ENCODE measurements at places on chromosomes 1 and 21. TPM values are rescaled to one million over a fixed set of nuclear protein-coding genes. Genes with fewer than 3 reads are reported as not detected.
A peak's percentile ranks its signal among the peaks of the same experiment; 100 is the strongest.

DNA sequence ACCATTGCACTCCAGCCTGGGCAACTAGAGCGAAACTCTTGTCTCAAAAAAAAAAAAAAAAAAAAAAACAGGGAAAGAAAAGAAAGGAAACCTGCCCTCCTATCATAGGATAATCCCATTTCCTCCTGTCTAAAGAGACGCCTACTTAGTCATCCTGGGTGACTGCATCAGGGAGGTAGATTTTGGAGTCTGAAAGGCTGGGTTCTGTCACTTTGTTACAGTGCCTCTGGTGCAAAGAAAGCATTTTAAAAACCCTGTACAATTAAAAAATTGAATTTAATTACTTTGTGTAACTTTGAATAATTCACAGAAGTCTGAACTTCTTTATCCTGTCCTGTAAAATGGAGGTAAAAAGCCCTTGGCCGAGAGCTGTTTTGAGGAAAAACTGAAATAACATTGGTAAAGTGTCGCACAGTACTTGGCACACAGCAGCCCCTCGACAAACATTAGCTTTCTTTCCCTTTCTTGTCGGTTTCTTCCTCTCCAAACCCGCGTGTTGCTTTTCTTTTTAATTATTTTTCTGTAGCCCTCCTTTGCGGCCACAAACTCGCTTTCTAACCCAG lies 657 bp upstream of the HDAC1 start:
- peak overlapping the region; percentile 98 for H3K4me3 ChIP-seq
- peaks cover 22% of the 10 kb centered on the region for H3K4me1 ChIP-seq
- H3K27ac ChIP-seq: peak overlapping the region; percentile 90

DNA sequence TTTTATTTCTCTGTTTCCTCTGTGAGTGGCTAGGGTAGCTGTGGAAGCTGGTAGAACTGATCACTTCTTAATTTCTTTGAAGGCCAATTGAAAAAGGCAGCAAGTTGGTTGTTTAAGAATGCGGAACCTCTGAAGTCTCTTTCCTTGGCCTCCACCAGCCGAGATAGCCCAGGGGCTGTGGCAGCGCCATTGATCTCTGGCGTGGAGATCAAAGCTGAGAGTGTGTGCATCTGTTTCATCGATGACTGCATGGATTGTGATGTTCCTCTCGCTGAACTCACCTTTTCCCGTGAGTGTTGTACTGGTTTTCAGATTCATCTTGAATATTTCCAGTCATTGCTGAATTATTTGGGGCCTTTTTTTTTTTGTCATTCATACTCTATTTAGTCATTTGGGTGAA lies 97.7 kb downstream of the VPS13D start:
- H3K27me3 ChIP-seq: no peaks in the 10 kb centered on the region
- no peaks in the 10 kb centered on the region for H3K4me1 ChIP-seq
- H3K36me3 ChIP-seq: peaks cover 8% of the 10 kb centered on the region
- H3K27ac ChIP-seq: no peak overlapping the region
- no peak overlapping the region for H3K4me3 ChIP-seq

GRCh38 chr1:119878171-119878570 lies 18.1 kb downstream of the ADAM30 start:
- no peak overlapping the region for H3K4me3 ChIP-seq
- DNase-seq: peak; percentile 15

The RGS7 gene
- total RNA-seq: not detected

DNA sequence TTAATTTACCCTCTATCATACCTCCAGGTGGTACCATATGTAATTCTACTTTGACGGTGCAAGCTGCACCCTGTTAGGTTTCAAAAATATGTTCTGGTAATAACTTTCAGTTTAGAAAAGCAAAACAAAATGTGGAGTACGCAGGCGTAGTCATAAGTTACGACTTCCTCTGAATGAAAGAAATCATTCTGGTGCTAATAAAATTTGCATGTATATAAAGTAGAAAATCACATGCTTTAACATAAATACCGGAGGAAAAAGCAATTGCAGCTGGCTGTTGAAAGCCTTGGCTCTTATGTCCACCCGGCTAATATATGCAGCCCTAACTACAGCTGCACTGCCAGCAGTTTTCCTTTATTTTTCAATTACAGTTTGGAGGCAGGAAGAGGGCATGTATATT lies 65.2 kb upstream of the TMPRSS15 start:
- peak overlapping the region; percentile 58 for H3K27ac ChIP-seq
- H3K4me1 ChIP-seq: peaks cover 19% of the 10 kb centered on the region
- H3K36me3 ChIP-seq: no peaks in the 10 kb centered on the region
- peak overlapping the region; percentile 20 for H3K4me3 ChIP-seq
- DNase-seq: peak; percentile 73
- H3K27me3 ChIP-seq: no peaks in the 10 kb centered on the region

The PLA2G2D gene
- not detected for total RNA-seq

- H3K27ac ChIP-seq: peak within 1 kb of the TSS; percentile 70
- no peaks in the 10 kb centered on the region for H3K36me3 ChIP-seq
- DNase-seq: peak; percentile 97
- peaks cover 12% of the 10 kb centered on the region for H3K4me1 ChIP-seq
- no peaks in the 10 kb centered on the region for H3K27me3 ChIP-seq
- H3K4me3 ChIP-seq: peak within 1 kb of the TSS; percentile 62
Observed at GRCh38 chr1:40531381-40532061, at the start of gene ZNF684. Gene ZNF684 (plus strand): TSS chr1:40531637. CDS start chr1:40533167, 1,530 bp downstream.

DNA sequence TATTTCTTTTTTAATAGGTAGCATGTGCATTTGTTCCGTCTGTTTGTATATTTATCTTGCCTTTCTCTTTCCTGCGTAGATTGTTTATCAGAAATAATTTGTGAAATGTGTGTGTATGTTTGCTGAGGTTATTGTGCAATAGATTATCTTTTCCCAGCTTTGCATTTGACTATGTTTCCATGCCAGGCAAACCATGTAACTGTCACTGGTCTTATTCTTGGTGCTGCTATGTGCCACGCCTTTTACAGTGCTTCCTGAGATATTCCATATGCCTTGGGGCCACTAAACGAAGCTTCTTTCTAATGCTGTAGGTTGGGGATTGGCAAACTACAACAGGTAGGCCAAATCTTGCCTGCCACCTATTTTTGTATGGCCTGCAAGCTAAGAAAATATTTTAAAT lies 598.8 kb downstream of the PLPP3 start:
- H3K4me1 ChIP-seq: no peaks in the 10 kb centered on the region
- H3K27me3 ChIP-seq: peaks cover 9% of the 10 kb centered on the region
- DNase-seq: no peak
- no peak overlapping the region for H3K4me3 ChIP-seq
- H3K27ac ChIP-seq: no peak overlapping the region

GRCh38 chr1:170680428-170680827 lies 16.5 kb downstream of the PRRX1 start:
- no peaks in the 10 kb centered on the region for H3K4me1 ChIP-seq
- H3K27me3 ChIP-seq: peaks cover 6% of the 10 kb centered on the region
- no peak for DNase-seq
- no peak overlapping the region for H3K27ac ChIP-seq
- no peaks in the 10 kb centered on the region for H3K36me3 ChIP-seq

DNA sequence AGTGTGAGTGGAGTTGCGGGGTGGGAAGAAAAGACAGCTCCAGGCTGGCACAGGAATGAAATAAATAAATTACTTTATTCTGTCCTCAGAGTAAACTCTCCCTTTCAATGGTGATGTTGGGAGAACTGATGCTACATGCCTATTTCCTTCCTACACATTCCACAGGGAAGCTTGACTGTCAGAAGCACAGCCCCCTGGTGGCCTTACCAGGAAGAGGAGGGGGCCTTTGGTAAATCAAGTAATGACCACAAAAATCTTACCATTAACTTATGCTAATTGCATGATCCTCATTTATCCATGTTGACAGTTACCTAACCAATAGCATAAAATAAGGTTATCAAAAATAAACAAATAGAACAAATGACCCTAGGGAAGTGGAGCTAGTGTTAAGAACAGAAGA lies 605.0 kb upstream of the PKN2 start:
- no peaks in the 10 kb centered on the region for H3K27me3 ChIP-seq
- peak; percentile 52 for DNase-seq
- no peak overlapping the region for H3K27ac ChIP-seq
- no peak overlapping the region for H3K4me3 ChIP-seq
- H3K4me1 ChIP-seq: no peaks in the 10 kb centered on the region

DNA sequence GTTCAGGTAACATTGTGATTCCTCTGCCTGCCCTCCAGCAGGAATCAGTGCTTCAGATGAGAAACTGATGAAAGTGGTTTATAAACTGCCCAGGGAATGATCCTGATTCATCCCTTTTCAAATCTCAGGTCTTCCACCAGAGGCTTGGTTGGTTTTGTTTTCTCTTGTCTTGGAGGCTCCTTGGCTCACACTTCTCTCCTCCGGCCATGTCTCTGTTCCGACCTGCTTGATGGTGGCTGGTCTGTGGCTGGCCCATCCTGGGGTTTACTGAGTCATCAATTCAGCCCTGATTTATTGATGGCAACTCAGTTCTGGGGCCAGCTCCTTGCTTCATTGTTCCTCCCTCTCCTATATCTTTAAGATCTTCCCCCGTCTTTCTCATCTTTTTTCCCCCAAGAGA lies 56.6 kb upstream of the SLC2A1 start:
- DNase-seq: no peak
- H3K4me1 ChIP-seq: no peaks in the 10 kb centered on the region
- no peak overlapping the region for H3K27ac ChIP-seq
- H3K36me3 ChIP-seq: no peaks in the 10 kb centered on the region

DNA sequence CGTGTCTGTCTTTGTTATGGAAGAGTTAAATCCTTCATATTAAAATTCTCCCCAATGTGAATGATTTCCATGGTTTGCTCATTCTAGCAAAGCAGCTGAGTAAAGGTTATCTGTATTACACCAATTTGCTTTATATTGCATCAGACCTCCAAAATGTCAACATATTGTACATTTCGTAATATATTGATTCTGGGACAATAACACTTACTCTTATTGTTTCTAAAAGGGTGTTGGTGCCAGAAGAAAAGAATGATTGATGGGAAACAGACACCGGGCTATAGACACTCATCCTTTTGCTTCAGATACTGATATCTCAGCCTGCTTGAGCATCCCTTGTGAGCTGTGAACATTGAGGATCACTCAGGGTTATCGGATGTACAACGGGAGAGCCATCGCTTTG lies 7.0 kb downstream of the NTNG1 start:
- H3K36me3 ChIP-seq: peaks cover 39% of the 10 kb centered on the region
- peak overlapping the region; percentile 91 for H3K27ac ChIP-seq
- DNase-seq: peak; percentile 55
- H3K4me3 ChIP-seq: peak overlapping the region; percentile 92

The KCNQ4 gene
- 1.4 TPM for total RNA-seq

DNA sequence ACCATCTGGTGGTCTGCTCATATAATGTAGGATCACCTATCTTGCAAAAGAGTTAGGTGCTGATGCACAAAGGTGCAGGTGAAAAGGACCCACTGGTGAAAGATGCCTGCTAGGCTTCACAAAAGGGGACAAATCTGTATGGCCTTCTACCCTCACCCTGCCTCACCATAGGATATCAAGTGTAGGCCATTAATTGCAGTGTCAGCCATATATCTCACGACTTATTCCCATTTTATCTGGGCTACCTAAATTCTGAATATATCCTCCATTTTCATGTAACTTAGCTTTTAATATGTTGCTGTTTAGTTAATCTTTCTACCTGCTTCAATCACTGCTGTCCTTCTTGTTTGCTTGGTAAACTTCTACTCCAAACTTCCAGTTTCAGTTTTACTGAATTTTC lies 84.2 kb upstream of the DPH5 start:
- no peaks in the 10 kb centered on the region for H3K36me3 ChIP-seq
- no peaks in the 10 kb centered on the region for H3K4me1 ChIP-seq
- no peak for DNase-seq
- H3K4me3 ChIP-seq: no peak overlapping the region

DNA sequence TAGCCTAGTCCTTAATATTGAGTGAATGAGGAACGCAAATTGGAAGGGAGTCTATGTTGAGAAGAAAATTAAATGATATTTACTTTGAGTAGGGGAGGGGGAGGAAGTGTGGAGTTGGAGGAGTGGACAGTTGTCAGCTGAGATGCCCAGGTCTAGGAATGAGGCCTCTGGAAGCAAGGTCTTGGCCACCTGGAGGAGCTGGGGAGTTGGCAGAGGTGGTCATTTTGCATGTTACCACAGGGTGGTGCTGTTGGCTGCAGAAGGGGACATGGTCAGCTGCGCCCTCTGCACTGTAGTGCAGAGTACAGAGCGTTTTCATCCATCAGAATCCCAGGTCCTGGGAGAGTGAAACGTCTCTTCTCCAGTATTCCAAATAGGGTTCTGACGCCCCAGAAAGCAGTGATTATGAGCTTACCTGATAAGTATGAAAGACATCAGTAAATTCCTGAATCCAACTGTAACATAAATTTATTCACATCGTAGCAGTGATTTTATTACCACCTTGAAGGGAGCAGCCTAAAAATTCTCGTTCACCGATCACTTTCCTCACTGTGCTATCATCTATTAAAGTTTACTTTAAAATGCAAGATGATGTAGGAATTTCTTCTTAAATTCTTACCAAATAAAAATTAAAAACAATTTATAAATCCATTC lies 13.8 kb downstream of the PARK7 start:
- no peaks in the 10 kb centered on the region for H3K4me1 ChIP-seq
- no peaks in the 10 kb centered on the region for H3K27me3 ChIP-seq
- no peak overlapping the region for H3K27ac ChIP-seq

DNA sequence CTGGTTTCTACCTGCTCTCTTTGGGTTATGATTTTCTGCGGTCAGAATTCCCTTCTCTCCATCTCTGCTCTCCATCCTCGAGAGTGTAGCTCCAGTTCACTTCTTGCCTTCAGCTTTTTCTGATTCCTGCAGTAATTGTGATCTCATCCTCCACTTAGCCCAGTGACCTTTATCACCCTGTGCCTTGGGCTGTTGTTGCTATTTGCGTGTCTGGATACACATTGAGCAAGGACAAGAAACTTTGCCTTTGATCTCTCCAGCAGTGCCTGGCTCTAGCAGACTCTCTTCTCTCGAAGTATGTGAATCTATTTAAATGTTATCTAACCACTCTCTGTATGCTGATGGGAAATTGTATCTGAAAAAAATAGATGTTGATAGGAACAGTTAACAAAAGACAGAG lies 76.4 kb upstream of the MARK1 start:
- peaks cover 58% of the 10 kb centered on the region for H3K27me3 ChIP-seq
- no peak overlapping the region for H3K4me3 ChIP-seq
- H3K27ac ChIP-seq: no peak overlapping the region
- H3K4me1 ChIP-seq: no peaks in the 10 kb centered on the region
- no peaks in the 10 kb centered on the region for H3K36me3 ChIP-seq

DNA sequence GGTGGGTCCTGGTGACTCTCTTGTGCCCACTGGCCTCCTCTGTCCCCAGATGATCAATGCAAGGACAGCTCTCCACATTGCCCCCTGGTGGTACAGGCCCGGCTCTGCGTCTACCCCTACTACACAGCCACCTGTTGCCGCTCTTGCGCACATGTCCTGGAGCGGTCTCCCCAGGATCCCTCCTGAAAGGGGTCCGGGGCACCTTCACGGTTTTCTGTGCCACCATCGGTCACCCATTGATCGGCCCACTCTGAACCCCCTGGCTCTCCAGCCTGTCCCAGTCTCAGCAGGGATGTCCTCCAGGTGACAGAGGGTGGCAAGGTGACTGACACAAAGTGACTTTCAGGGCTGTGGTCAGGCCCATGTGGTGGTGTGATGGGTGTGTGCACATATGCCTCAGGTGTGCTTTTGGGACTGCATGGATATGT lies 10.8 kb downstream of the ADAMTSL4 start:
- no peaks in the 10 kb centered on the region for H3K27me3 ChIP-seq
- peak; percentile 75 for DNase-seq
- H3K36me3 ChIP-seq: no peaks in the 10 kb centered on the region
- no peak overlapping the region for H3K4me3 ChIP-seq
- H3K4me1 ChIP-seq: peaks cover 29% of the 10 kb centered on the region
- peak overlapping the region; percentile 84 for H3K27ac ChIP-seq

- DNase-seq: no peak
- H3K4me1 ChIP-seq: no peaks in the 10 kb centered on the region
Observed at GRCh38 chr1:15507278-15507677, 16.7 kb downstream of the CASP9 start.

The THAP3 gene
- total RNA-seq: 23.6 TPM

GRCh38 chr21:16079830-16080229 lies 350.0 kb downstream of the USP25 start:
- H3K27me3 ChIP-seq: no peaks in the 10 kb centered on the region
- no peaks in the 10 kb centered on the region for H3K4me1 ChIP-seq
- H3K4me3 ChIP-seq: no peak overlapping the region
- DNase-seq: no peak
- no peak overlapping the region for H3K27ac ChIP-seq
- H3K36me3 ChIP-seq: no peaks in the 10 kb centered on the region

Data from A673 (cell line).